ENCODE measurements at places on chromosomes 4 and X.

- DNase-seq: no peak
Measured at GRCh38 chr4:184890499-184890898, 64.7 kb upstream of the ACSL1 start.

GRCh38 chr4:997375-998071 is 4.3 kb upstream of the SLC26A1 start:
- DNase-seq: no peak

DNA sequence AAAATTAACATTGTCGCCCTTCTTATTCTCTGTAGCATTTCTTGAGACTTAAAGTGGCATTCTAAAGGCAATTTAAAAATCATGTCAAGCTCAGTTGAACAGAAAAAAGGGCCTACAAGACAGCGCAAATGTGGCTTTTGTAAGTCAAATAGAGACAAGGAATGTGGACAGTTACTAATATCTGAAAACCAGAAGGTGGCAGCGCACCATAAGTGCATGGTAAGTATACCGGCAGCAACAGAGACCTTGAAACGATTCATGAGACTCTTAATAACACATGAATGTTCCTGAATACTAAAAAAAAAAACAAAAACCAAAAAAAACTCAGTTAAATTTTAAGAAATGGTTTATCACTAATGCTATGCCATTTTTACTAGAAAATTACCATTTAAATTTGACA is 82.4 kb upstream of the HPRT1 start:
- no peak for DNase-seq

DNA sequence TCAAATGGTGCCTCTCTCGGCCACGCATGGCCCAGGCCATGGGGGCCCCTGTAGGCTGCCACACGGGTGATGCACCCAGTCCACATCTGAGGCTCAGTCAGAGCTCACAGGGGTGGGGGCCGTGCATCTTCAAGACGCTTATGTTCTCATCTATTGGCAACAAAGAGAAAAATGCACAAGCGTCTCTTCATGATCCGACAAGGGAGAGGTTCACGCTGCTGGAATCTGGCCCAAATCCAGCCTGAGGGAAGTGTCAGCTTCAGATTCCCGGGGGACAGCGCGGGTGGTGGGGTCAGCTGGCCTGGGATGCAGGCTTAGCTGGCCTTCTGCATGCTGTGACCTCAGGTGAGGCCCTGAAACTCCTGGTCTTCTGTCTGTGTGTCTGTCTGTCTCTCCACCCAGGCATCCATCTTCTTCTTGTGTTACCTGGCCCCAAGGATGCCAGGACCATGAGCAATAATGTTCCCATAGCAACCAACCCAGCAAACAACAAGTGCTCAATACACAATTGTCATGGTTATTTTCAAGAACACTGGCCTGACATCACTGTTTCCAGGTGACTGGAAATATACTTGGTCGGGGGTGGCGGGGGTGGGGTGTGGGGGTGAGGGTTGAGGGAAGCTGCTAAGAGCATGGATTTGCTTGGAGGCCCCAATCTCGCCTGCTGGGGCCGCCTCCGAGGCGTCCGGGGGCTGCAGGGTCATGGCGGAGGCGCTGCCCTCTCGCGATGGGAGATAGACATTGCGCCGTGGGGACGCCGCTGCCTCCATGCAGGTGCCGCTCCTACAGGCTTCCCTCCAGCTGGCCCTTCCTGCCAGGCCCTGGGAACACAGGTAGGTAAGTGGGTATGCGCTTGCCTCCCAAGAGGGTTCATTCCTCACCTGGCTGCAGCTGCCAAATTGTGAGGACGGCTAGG is 48.3 kb downstream of the ABLIM2 start:
- no peak for DNase-seq

GRCh38 chr4:35138449-35138848 is 1105.9 kb downstream of the ARAP2 start:
- peak; percentile 7 for DNase-seq

GRCh38 chr4:32206756-32207155 is 1486.6 kb downstream of the PCDH7 start:
- no peak for DNase-seq

GRCh38 chrX:105758754-105759153 is 63.6 kb upstream of the NRK start:
- no peak for DNase-seq

DNA sequence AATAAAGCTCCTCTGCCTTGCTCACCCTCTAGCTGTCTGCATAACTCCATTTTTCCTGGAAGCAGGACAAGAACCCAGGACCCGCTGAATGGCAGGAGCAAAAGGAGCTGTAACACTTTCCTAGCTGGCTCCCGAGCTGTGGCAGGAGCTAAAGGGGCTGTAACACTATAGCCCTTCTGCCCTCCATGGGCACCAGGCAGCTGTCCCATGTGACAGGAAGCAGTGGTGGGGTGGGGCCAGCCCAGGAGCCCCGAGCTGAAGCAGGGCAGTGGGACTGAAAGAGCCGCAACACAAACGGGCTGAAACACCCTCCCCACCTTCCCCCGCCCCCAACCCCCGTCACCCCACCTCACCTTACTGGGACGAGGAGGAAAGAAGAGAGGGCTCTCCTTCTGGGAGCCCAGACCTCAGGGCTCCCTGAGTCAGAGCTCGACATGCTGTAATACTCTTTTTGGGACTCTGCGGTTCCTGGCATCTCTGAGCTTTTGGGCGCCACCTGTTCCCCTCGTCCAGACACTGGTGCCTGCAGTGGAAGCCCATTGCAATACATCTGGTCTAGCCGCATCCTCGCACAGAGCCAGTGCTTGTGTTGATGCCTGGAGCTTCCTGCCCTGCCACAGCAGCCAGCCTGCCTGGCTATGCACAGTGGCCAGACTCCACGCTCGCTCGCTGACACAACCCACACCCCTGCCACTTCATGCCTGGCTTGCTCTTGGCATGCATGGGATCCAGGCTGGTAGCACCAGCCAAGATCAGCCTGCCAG is 39.4 kb downstream of the PPM1K start:
- DNase-seq: no peak

- no peak for DNase-seq
Measured at GRCh38 chr4:66887061-66887460, 658.2 kb downstream of the CENPC start.

DNA sequence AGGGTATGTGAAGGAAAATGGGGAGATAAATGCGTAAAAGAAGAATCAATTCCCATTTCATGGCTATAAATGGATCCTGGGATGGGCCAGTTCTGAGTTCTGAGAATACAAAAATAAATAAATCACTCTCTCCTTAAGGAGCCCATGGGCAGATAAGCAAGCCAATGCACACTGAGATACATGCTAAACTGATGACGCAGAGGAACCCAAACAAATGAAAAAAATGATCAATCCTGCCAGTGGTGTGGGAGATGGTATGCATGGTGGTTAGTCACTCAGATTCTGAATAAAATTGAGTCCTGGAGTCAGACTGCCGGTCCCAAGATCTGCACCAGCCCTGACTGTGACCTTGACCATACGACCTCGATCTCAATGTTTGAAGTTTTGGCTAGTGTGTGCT is 59.7 kb downstream of the NEIL3 start:
- peak; percentile 28 for DNase-seq

DNA sequence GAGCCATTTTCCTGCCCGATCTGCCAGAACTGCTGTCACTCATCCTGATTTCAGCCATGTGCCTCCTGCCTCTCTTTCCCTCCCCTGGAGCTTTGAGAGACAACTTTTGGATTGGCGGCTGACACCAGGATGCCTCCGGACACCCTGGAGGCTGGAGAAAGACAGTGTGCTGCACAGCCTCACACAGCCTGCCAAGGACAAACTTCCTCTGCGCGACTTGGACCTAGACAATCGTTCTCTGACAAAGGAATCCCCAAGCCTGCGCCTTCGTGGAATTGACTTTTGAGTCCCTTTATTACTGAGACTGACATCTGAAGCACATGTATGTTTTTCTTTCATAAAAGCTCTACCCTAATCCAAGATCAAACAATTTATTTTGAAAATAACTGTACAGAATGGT is 10.8 kb upstream of the LDB2 start:
- no peak for DNase-seq

- peak; percentile 18 for DNase-seq
Measured at GRCh38 chr4:12852338-12853307, 631.5 kb downstream of the RAB28 start.

GRCh38 chrX:53184836-53185235 is 40.2 kb downstream of the KDM5C start:
- no peak for DNase-seq

DNA sequence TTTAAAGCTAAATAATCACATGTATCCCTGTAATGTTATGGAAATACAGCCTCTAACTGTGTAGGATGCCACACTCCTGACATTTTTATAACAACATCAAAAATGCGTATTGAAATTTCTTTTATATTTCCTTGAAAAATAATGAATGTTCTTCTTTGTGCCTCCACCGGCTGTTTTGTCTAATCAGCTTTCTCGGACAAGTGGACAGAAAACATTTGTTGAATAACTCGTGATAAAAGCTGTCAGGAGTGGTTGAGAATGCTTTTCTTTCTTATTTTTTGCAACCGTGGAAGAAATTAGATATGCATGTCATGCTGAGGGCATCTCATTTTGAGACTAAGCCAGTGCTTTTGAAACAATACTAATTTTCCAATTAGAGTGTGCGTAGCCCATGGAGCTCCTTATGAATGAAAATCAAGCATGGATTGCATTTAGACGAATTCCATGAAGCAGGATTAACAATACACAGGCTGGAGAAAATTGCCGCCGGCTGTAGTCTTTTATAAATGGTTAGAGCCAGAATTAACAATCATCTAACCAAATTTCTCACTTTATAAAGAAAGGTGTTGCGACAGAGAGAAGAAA is 614.5 kb upstream of the LCORL start:
- no peak for DNase-seq

DNA sequence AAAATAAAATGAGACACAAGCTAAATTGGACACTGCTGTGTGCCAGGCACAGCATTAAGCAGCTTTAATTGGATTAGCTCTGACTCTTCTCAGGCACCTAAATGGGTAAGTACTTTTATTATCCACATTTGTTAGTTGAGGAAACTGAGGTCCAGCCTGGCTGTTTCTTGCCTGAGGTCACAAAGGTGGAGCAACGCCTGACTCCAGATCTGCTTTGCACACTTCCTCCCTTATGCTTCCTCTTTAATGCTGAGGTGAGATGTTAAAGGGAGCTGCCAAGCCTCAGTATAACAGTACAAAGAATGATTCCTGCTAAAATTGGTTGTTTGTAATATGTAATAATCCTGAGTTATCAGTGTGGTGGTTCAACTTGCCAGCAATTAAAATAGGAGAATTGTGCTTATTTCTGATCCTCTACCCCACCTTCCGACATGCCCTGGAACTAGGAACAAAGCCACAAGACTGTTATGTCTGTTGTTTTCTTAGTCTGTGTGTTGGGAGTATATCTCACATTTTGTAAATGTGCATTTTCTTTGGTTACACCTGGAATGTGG is 74.4 kb downstream of the AFF1 start:
- DNase-seq: no peak

DNA sequence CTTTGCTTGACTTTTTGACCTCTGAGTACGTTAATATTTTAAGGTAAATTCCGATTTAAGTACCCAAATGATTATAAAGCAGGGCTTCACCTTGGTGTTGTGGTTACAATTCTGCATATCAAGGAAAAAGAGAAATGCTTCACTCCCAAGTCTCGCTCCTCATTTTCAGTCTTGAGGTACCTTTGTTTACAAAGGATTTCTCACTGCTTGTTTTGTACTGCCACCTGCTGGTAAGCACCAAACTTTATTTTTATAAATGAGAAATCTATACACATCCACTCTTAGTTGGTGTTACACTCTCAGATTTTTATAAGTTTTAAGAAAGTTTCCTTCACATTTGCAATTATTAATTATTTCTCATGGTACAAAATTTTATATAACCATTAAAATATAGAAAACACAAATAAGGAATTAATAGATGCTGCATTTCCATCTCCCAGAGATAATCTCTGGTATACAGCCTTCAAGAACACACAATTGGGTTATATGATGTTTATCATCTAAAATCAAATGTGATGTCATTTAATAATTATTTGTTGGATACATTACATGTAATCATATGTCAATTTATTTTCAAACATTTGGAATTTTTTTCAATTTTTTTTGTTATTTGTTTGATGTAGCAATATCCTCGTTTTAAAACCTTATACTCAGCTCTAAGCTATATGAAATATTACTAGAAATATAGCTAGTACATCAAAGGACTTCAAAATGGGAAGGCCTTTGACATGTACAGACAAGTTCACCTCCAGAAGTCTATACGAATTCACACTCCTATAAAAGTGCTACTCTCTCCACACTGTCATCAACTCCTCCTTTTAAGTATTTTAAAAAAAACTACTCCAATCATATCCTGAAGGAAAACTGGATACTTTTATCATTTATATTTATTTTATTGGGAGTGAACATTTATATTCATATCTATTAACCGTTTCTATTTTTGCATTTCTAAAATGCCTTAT is 179.9 kb downstream of the KCNIP4 start:
- DNase-seq: no peak

GRCh38 chrX:153778181-153778580 is 2.7 kb upstream of the SRPK3 start:
- no peak for DNase-seq

DNA sequence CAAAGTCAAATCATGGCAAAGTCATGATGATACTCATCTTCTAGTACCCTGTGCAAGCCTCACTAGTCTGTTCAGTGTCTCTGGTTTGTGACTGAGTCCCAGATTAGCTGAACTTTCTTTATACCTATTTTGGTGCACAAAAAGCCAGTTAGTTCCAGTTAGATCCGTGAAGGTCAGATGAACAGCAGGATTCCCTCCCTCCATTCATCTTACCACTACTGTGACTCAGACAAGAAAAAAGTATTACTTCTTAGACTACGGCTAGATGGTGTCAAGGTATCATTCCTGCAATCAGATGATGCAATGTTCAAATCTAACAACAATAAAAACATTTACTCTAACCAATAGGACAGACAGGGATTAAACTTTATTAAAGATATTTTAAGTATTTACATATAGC is 30.4 kb downstream of the ARHGEF6 start:
- DNase-seq: no peak

DNA sequence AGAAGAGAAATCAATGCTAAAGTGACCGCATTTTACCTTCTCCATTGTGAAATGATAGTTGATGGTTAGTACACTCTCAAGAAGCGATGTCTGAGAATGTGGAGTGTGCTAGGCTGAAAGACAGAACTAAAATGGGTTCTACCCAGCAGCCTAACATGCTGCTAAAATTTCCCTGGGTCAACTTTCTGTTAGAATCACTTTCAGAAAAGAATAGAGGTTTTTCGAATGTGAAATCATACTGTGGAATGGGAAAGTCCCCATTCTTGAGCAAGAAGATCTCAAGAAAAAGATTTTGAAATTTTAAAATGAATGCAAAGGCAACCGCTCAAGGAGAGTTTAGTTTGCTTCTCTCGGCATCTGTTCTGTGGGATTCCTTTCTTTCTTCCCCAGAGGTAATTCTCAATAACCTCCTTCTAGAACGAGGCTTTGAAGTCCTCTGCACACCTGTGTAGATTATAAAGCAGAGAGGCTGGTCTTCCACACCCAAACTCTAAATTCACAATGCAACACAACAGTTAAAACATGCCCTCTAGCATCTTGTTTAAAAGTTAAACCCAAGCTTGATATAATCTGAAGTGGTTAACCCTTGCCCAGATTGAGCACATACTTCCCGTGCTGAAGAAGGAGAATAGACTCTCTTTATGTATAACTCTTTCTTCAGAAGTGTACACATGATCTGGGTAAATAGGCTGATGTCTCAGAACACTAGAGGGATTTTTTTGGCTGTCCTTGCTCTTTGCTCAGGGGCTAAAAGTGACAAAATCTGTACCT is 208.7 kb upstream of the KLF3 start:
- DNase-seq: no peak

- no peak for DNase-seq
Measured at GRCh38 chr4:138305050-138305449, 62.9 kb upstream of the SLC7A11 start.

- no peak for DNase-seq
Measured at GRCh38 chr4:153232768-153233167, 28.5 kb downstream of the TRIM2 start.

GRCh38 chr4:183746305-183747229 is 87.5 kb downstream of the TRAPPC11 start:
- no peak for DNase-seq

All from HTR-8/SVneo (cell line).